ENCODE measurements at places on chromosomes 7 and 10.

GRCh38 chr7:12578930-12579640, 8.6 kb downstream of the SCIN start:
- no peak for DNase-seq

GRCh38 chr7:148584154-148584827, 6.3 kb upstream of the C7orf33 start:
- no peak for DNase-seq

DNA sequence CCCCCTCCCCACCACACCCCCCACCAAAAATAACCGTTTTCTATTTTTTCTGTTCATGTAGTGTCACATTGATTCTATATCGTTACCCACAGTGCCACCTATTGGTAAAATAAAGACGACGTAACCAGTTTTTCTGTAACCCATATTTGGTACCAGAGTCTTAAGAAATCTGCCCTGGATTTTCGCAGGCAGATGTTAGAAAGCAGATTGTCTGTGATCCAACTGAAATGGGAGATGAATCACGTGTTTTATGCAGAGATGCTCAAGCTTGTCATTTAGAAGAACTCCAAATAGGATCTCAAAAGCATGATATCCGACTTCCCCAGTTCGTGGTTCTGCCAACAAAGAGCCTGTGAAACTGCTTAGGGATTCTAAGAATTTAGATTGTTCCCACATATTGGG, 261.1 kb upstream of the CSTF2T start:
- peak; percentile 62 for DNase-seq

- DNase-seq: no peak
Observed at GRCh38 chr10:12502526-12503274, 153.4 kb downstream of the CAMK1D start.

GRCh38 chr7:31991846-31992245, 78.4 kb downstream of the PDE1C start:
- peak; percentile 17 for DNase-seq

DNA sequence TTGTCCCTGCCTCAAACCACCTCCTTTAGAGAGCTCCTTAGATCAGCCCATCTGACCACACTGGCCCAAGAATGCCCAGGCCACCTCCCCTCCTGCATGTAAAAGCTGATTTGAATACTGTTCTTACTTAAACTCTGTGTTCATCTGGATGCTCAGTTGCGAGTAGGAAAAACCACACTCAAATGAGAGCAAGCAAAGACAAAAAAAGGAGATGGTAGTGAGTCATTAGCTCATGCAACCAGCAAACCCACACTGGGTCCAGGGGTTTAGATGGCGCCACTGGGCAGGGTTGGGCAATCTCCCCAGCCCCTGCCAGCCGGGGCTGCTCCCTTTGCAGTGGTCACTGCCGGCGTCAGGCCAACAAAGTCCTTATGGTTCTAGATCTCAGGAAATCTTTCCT, 32.7 kb downstream of the TSPAN15 start:
- DNase-seq: no peak

GRCh38 chr7:134935701-134936100, 50.6 kb upstream of the AGBL3 start:
- no peak for DNase-seq
